Activated CD4-positive, CD25-positive, alpha-beta regulatory T cell treated with anti-CD3 and anti-CD28 coated beads, Interleukin-2, amount 50 U/mL, for 24 hours (primary cell): ENCODE measurements at places on chromosomes 13 and 19.

DNA sequence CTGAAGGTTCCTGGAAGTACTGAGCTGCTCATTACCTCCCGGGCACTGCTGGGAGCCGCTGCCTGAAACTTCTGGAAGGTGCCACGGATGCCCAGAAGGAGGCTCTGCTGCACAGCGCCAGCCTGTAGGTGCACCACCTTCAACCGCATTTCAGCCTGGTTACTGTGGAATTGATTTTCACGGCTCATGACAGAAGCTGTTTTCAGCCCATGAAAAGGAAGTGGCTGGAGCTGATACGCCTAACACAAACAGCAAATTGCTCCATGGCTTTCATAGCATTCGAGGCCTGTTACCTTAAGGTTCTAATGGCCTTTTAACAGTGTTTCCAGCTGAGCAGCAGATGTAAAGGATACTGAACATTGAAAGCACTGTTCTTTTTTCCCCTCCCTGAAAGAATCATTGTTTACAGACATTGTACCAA is 22.0 kb downstream of the GPC6 start:
- no peak for ATAC-seq

GRCh38 chr13:24724714-24725113 is 39.3 kb upstream of the RNF17 start:
- ATAC-seq, result no peak

- no peak for ATAC-seq
Observed at GRCh38 chr13:98411617-98412265, 165.2 kb downstream of the STK24 start.

DNA sequence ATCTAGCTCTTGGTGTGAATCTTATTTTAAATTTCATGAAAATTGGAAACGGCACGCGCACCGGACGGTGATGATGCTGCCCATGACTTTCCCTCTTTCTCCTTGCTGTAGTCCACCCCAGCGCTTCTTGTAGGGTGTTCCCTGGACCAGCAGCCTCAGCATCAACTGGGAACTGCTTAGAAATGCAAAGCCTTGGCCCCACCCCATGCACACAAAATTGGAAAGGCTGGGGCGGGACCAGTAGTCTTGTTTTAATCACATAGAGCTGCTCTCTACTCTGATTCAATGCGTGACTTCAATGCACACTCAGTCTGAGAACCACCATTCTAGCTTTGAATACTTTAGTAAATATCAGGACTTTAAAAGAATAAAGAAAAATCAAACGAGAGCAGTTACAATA is 427.1 kb downstream of the EFNB2 start:
- ATAC-seq, result no peak

DNA sequence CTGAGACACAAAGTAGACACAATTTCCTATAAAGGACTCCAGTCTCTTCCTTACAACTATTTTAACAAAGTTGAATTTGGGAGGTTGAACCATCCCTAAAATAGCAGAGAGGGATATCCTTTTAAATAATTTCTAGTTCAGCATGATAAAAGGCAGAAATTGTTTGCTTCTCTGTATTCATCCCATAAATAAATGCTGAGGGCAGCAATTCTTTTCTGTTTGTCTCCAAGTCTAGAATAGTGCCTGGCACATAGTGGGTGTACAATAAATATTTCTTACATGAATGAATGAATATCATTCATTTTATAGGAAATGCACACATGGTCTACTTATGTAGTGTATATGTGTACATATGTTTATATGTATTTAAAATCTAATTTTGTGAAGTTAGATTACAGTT is 12.3 kb downstream of the COL4A1 start:
- ATAC-seq, result no peak

GRCh38 chr13:101552786-101553185 is 100.3 kb downstream of the ITGBL1 start:
- ATAC-seq, result no peak

GRCh38 chr13:111049791-111050538 is 65.1 kb upstream of the ARHGEF7 start:
- no peak for ATAC-seq

- ATAC-seq, result no peak
Observed at GRCh38 chr13:74979703-74980102, 502.3 kb downstream of the TBC1D4 start.

GRCh38 chr13:44347949-44348348 is 25.7 kb upstream of the SERP2 start:
- no peak for ATAC-seq

DNA sequence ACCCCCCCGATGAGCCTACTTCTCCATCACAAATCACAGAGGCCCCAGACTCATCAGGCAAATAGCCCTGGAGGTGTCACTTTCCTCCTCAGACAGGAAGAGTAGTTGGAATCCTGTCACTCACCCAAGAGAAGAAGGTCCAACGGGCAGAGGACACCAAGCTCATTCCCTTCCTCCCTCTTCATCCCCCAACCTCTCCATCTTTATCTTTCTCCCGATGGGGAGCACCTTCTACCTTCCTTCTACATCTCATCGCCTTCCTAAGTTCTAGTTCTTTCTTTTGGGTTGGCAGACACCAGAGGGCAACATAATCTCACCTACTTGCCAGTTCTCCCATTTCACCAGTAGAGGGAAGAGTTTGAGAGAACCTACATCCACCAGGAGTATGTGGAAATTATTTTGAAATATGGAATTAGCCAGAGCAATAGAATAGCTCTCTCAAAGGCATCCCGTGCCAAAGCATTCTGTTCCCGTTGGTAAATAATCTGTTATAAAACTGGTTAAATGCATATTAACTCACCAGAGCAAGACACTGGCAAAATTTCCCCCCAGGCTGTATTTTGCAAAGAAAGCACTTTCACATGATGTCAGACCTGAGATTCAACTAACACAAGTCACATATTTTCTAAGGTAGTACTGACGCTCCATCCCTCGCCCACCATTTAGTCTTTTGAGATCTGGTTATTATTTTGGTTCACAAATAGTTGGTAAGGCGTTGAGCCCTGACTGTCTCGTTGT is 55.0 kb downstream of the ZIC5 start:
- ATAC-seq, result peak; percentile 57

GRCh38 chr13:112850273-112850672 is 118.7 kb upstream of the MCF2L start:
- ATAC-seq, result no peak

- peak; percentile 68 for ATAC-seq
Observed at GRCh38 chr19:40614622-40615411, 13.6 kb downstream of the LTBP4 start.
